ENCODE measurements at places on chromosomes 1 and 21.

GRCh38 chr21:34360488-34361241, 3.1 kb upstream of the KCNE2 start:
- no peak for DNase-seq

DNA sequence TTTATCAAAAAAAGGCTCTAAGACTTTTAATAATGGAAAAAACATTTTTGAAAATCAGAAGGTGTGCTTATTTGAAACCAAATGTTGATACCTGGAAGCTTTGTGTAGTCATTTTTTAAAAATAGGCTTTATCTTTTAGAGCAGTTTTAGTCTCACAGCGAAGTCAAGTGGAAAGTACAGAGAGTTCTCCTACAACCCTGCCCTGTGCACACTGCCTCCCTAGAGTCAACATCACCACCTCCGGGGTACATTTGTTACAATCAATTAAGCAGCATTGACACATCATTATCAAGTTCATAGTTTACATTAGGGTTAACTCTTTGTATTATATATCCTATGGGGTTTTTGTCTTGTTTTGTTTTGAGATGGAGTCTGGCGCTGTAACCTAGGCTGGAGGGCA, 10.7 kb upstream of the ERO1B start:
- DNase-seq = no peak

DNA sequence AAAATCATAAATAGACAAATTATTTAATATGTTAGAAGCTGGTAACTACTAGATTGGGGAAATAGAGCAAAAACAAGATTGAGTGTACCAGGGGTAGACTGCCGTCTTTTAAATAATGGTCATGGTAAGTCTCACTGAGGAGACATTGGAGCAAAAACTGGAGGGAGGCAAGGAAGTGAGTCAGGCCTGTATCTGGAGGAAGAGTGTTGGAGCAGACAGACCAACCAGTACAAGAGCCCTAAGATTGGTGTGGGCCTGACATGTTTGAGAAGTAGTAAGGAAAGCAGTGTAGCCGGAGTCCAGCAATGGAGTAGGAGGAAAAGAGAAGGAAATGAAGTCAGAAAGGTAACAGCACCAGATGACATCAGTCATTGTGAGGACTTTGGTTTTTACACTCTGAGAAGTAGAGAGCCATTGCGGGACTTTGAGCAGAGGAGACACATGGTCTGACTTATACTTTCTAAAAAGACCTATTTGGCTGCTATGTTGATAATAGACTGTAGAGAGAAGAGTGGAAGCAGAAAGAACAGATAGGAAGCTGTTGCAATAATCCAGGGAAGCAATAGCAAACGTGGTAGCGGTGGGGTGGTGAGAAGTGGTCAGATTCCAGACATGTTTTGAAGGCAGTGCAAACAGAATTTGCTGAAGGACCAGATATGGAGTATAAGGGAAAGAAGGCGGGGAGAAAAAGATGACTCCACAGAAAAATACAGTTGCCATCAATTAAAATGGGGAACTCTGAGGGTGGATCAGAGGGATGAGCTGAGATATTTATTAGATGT, 44.7 kb upstream of the GJA5 start:
- DNase-seq = no peak

GRCh38 chr1:231668826-231669225, 42.2 kb downstream of the DISC1 start:
- DNase-seq = no peak

DNA sequence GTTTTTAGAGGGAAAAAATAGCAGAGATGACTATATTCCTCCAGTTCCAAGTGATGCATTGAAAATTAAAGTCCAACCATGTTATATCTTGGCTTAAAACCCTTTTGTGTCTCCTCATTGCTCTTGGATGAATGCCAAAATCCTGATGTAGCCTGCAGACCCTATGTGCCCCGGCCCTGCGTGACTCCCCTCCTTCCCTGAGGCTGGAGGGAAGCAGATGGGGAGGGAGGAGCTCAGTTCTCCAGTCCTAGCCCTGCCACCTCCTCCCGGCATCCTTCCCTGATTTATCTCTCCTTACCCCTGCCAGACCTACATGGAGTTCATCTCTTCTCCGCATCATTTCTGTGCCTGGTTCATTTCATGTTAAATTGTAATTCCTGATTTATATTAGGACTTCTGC, 397.4 kb downstream of the PTPRU start:
- DNase-seq = no peak

GRCh38 chr21:15094706-15095105, 29.9 kb upstream of the NRIP1 start:
- no peak for DNase-seq

GRCh38 chr1:16026723-16027484, 5.1 kb downstream of the CLCNKA start:
- no peak for DNase-seq
